Daoy (cell line): ENCODE measurements at places on chromosomes 16 and 17. TPM values are rescaled to one million over a fixed set of nuclear protein-coding genes. Genes with fewer than 3 reads are reported as not detected.

DNA sequence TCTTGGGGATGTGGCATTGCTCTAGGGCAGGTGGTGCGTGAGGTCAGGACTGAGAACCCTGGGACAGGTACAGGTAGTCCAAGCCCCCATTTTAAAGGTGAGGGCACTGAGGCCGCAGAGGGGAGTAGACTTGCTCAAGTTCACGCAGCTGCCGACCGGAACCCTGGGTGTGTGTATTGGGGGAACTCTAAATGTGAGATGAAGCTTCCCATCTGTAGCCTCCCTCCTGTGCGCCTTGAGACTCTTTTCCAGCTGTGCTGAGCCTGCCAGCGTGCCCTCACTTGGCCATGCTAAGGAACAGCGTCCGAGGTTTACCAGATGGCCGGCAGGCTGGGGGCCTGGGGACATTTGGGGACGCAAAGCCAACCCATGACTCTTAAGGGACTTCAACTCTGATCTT, 79.0 kb upstream of the CDC42EP4 start:
- DNase-seq = no peak

MFAP4 gene
- total RNA-seq = 0.24 and 0.69 TPM in 2 replicates

GRCh38 chr16:86447228-86447627, 63.1 kb upstream of the FOXF1 start:
- no peak for DNase-seq

GRCh38 chr17:39981207-39981741, 667 bp downstream of the PSMD3 start:
- no peak for DNase-seq

DNA sequence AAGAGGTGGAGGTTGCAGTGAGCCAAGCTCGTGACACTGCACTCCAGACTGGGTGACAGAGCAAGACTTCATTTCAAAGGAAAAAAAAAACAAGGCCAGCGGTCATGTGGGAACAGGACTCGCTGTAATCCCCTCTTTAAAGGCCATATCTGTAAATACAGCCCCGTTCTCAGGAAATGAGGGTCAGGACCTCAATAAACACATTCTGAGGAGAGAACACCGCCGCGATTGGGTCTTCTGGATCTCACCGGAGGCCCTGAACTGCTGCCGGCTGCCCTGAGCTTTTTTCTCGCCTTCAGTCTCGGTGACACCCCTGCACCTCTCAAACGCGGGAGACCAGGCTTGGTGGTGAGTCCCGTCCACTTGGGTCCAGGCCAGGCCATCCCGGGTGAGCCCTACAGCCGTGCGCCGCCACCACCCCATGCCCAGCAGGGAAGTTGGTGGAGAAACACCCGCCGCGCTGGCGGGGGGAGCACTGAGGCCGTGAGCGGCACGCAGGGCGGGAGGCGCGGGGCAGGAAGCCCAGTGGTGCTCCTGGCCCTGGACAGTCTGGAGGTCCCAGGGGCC, 28.4 kb downstream of the SLC25A10 start:
- DNase-seq = no peak

SALL1 gene
- 0.48 and 0.57 TPM in 2 replicates for total RNA-seq

- DNase-seq = no peak
Observed at GRCh38 chr16:89410322-89410721, 80.0 kb downstream of the ANKRD11 start.

DNA sequence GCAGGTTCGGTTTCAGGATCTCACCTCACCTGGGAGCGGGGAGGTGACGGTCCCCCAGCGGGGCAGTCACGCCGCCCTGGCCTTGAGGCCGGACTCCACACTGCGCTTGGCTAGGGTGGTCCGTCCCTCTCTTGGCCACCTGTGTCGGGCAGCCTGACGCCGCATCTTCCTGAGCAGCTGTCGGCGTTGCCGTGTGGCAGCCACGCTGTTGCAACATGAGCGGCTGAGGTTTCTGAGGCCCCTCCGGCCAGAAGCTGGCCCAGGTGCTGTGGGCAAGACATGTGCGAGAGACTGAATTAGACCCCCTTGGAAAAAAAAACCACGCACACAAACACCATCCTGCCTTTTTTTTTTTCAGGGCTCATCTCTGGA, 49.2 kb downstream of the IRF8 start:
- DNase-seq = no peak

FBXO39 gene
- 0.12 and 3.0 TPM in 2 replicates for total RNA-seq

RRN3 gene
- total RNA-seq = 49.8 and 55.8 TPM in 2 replicates

CSF3 gene
- total RNA-seq = 0.29 TPM in 1 of 2 replicates, not detected in the other

WNT3 gene
- total RNA-seq = 2.4 and 3.4 TPM in 2 replicates
